ENCODE measurements at places on chromosomes 6 and 20.
A peak's percentile ranks its signal among the peaks of the same experiment; 100 is the strongest.

- no peak for DNase-seq
Measured at GRCh38 chr6:157046776-157047175, 269.6 kb downstream of the ARID1B start.

GRCh38 chr20:51446230-51446629 lies 96.3 kb downstream of the NFATC2 start:
- no peak for DNase-seq

DNA sequence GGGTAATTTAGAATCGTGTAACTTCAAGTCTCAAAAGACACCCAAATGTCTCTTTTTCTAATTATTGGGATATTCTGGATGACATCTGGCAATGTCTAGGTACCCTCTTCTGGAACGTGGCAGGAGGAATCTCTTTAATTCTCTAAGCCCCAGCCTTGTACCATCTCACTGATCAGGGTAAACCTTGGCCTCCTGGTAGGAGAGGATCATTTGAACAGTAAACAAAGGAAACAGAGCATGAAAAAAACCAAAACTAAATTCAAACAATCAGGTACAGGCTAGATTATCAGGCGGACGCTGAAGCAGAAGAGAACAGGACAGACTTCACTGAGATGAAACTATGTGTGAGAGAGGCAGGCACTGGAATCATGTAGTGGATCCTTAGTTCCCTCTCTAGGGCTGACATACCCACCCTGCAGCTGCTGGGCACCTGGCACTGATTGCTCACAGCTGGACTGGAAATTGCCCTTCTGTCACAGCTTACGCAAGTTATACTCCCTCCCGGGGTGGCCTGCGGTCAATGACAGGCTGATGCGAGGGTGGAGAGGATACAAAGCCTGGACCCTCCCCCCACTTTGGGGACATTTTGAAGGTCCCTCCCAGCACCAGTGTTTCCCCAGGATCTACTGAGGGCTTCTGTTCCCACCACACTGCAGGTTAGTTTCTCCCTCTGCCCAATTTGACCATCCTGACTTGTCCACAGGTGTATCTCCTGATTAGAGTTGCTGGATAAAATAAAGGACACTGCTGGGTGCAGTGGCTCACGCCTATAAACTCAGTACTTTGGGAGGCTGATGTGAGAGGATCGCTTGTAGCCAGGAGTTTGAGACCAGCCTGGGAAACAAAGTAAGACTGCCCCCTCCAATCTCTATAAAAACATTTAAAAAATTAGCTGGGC lies 20.6 kb upstream of the ZBTB24 start:
- DNase-seq: no peak

DNA sequence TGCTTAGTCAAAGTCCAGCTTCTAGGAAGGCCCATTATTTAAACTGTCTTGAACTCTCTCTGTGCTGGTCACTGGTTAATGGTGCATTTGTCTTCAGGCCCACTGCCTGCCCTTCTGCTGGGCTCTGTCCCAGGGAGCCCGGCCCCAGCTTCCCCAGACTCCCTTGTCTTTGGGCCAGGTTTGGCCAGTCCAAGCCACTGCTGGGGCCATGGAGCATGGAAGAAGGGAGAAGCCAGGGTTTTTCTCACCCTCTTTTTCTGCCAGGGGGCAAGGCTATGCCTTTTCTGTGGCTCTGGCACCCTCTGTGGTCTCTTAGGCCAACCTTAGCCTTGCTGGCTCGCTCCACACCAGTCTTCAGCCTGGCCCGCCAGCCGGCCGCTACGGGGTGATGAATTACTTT lies 390.0 kb upstream of the SULF2 start:
- no peak for DNase-seq

- no peak for DNase-seq
Measured at GRCh38 chr6:113588646-113589045, 268.5 kb upstream of the MARCKS start.

- no peak for DNase-seq
Measured at GRCh38 chr6:68182386-68182785, 452.7 kb upstream of the ADGRB3 start.

DNA sequence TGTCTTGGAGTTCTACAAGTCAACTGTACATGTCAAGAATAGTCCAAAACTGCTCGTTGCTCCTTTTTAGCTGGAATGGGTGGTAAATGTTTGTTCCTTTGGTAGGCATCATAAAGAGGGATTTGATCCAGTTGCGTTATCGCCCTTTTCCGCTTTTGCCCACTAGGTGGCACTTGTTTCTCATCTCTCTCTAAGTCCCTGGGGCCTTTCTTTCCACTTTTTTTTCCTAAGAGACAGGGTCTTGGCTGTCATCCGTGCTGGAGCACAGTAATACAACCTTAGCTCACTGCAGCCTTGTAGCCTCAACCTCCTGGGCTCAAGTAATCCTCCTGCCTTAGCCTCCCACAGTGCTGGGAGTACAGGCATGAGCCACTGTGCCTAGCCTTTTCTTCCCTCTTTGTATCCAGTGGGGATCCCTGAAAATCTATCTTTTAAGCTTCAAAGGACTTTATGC lies 20.7 kb downstream of the GTPBP2 start:
- peak; percentile 56 for DNase-seq

- peak; percentile 52 for DNase-seq
Measured at GRCh38 chr6:151240791-151241642, 1.2 kb downstream of the AKAP12 start.

GRCh38 chr20:4112481-4113421 lies 97.4 kb upstream of the RNF24 start:
- DNase-seq: no peak
